ENCODE measurements at places on chromosomes 7 and 10.

DNA sequence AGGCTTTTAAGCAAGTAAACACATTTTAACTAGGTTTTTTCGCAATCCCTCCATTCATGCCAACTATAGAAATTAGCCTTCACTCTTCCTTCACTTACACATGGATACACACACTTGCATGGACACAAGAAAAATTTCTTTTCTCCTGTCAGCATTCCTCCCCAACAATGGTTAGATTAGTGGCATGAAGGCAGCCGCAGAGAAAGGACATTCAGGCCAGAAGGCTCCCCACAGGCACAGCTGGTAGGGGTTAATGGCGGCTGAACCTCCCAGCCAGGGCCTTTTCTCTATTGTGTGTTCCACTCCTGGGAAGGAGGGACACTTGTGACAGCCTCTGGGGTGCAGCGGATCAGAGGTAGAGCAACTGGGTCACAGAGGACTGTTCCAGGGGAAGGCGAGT, 255.0 kb upstream of the SP8 start:
- DNase-seq: no peak

DNA sequence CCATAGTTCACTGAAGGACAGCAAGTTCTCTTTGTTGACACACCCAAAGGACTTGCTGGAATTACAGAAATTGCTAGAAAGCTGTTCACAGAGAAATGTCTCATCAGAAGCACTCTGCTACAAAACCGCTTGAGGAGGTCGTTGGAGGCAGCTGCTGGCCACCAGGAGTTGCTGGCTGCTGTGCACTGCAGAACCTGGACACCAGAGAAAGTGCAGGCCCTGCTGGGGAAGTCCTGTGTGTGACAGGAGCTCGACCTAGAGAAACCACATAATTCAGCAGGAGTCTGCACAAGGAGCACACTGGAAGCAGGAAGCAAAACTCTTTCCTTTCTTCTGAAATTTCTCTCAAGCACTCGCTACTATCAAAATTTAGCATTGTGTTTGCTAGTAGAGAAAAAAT, 461.5 kb upstream of the GHITM start:
- DNase-seq: no peak

- no peak for DNase-seq
Measured at GRCh38 chr7:66748791-66749190, 8.3 kb downstream of the RABGEF1 start.

- no peak for DNase-seq
Measured at GRCh38 chr10:15182540-15183207, 14.2 kb upstream of the NMT2 start.

DNA sequence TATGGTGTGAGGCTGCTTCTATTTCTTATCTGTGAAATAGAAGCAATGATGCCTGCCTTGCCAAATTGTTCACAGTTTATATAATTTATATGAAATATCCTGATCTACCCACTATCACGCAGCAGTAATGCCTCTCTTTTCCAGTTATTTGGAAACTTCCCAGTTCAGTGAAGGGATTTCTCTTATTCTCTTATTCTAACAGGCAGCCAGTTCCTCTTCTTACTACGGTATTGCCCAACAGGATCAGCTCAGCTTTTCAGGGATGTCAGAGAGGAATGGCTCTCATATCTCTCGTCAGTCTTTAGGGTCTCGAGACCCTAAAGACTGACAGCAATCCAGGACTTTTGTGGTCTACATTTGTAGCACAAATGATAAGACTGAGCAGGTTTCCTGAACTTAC, 215.6 kb downstream of the CREB5 start:
- no peak for DNase-seq

- no peak for DNase-seq
Measured at GRCh38 chr10:114698271-114699061, 40.4 kb upstream of the ABLIM1 start.

GRCh38 chr10:58322835-58323209, 12.0 kb upstream of the UBE2D1 start:
- no peak for DNase-seq

DNA sequence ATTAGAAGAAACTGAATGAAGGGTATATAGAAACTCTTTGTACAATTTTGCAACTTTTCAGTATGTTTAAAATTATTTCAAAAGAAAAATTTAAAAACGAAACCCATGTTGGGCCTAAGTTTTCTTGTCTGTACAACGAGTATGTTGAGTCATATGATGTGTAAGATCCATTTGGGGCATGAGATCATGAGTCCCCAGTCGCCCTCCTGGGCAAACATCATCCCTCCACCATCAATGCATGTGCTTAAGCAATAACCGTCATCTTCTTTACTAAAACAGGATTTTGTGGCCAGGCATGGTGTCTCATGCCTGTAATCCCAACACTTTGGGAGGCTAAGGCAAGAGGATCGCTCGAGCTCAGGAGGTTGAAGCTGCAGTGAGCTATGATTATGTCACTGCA, 54.2 kb upstream of the CDCA7L start:
- DNase-seq: no peak

GRCh38 chr7:148982654-148983199, 45.6 kb downstream of the PDIA4 start:
- no peak for DNase-seq

DNA sequence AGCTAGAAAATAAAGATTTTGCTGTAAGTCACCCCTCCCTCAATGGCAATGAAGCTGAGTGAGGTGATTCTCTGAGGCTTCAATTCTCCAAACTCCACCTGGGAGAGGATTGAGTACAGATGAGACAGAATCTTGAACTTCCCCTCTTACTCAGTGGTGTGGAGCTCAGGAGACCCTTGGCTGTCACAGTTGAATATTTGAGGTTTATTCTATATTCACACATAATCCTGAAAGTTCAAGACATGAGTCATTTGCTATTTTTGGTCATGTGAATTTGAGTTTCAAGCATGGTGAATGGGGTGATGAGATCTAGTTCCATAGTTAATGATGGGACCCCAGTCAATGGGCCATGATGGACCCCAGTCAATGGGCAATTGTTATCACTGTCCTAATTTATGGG, 13.9 kb upstream of the TECTB start:
- DNase-seq: no peak

DNA sequence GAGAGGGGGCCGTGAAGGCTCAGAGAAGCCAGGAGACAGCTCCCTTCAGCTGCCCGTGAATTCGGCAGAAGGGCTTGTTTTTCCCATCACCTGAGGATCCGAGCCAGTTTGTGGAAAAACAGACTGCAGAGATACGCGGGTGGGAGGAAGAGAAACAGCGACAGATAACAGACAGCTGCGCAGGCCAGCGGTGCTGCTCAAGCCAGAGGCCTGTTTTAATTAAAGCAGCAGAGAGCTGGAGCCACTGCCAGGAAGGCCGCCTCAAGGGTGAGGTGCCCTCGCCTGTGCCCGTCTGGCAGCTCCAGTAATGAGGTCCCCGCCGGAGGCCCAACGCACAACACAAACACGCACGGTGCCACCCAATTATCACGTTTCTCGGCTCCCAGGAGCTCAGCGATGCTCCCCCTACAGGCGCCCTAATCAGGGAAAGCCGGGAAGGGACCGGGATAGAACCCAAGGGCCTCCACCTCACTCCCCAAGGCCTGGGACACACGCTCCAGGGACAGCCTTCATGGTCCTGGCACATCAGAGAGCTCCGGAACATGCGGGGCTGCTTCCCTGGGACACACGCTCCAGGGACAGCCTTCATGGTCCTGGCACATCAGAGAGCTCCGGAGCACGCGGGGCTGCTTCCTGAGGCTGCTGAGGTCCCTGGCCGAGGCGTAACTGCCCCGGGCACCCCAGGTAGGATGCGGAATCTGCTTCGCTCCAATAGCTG, 60.6 kb upstream of the DNAAF5 start:
- no peak for DNase-seq

DNA sequence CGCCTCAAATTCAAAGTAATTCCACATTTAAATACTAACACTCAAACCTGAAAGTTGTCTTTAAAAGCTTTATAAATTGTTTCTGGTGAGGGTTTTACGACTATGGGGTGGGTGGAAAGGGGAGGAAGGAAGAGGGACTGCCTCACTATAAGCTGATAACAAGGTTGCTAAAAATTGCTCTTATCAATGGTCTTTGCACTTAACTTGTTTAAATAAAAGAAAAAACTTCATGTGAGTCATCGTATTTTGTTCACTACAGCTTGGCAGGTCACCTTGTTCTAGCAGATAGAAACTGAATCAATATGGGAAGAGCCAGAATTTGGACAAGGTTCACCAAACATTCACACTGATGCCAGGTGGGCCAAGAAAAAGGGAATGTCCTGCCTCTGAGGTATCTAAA, 129.2 kb downstream of the TES start:
- DNase-seq: no peak

GRCh38 chr10:125149036-125149679, 11.2 kb downstream of the CTBP2 start:
- DNase-seq: no peak

DNA sequence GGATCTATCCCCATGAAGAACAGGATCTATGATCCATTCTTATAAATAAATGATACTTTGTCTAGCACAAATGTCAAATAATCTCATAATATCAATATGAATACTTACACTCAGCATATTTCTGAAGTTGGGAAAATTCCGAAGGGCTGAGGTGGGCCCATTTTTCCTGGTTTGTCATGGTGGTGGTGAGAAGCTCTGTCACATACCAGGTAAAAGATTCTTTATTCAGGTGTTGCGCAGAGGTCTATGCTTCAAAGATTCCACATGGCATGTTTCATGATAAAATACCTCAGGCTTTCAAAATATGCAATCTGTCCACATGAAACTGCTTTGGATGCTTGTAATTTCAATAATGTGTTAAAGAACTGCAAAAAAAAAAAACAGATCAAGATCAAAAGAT, 61.5 kb downstream of the DGKB start:
- no peak for DNase-seq

- DNase-seq: no peak
Measured at GRCh38 chr7:112701456-112701855, 88.7 kb downstream of the TMEM168 start.

DNA sequence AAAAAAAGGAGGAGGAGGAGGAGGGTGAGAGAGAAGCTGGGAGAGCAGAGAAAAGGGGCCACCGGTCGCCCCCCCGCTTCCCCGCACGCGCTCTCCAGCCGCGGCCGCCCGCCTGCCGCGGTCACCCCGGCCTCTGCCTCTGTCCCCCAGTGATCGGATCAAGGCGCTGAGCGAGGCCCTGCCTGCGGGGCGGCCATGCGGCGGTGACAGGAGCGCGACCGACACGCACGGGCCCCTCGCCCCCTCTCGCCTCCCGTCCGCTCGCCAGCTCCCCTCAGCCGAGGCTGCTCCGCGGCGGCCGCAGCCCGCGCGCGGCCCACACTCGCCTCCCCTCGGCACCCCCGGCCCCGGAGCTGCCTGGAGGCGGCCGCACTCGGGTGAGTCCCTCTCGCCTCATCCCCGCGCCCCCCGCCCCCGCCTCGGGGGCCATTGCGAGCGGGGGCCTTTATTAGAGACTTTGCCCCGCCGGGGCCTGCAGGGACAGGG, at the start of gene GTF2I:
GTF2I (plus strand) TSS at position 27 of the 486 bp plus-strand sequence. CDS start 31,411 bp downstream, outside the sequence.
- no peak for DNase-seq

GRCh38 chr10:10772411-10772810, 245.3 kb upstream of the CELF2 start:
- DNase-seq: no peak

DNA sequence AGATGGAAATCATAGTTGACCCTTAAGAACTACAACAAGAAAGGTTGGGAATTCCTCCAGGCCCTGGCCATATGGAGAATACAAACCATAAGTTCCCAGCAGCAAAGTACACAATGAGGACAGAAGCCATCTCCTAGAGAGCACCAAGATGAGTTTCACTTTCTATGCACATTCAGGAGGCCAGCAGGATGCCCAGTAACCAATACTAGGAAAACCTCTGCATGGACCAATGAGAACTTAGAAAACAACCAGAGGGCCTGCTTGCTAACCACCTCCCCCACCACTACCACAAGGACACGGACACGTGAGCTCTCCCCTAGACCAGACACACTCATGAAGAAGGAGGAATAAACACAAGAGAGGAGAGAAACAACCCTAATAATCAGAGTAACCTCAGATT, 56.3 kb downstream of the IFIT5 start:
- no peak for DNase-seq

DNA sequence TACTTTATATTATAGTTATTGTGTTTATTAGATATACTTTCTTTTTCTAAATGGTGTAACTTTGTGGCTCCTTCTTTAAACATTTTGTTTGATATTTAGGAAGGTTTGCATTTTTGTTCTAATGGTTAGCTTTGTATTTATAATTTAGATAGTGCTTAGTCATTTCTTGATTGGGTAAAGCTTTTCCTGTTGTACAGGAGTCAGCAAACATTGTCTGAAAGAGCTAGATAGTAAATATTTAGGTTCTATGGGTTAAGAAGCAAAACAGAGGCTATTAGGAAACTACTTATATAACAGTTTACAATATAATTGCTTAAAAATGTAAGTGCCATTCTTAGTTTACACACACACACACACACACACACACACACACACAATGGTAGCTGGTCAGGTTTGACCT, 70.6 kb upstream of the CCDC6 start:
- DNase-seq: no peak

DNA sequence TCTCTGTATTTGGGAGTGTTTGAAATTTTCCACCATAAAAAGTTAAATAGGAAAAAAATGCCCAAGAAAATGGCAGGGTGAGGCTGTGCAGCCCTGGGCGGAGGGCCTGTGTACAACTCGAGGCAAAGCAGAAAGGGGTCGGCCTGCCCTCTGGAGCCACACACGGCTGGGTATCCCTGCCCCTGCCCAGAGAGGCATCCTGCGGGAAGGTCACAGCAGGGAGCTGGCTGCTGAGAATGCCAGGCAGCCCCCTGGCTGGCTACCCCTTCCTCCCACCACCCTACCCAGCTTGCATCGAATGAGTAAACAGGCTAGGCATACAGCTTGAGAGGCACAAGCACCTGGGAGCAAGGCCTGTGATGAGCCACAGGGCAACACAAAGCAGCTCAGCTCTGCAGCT, 46.1 kb downstream of the CAMK2B start:
- DNase-seq: no peak

- no peak for DNase-seq
Measured at GRCh38 chr10:22690158-22690557, 24.2 kb downstream of the PIP4K2A start.

DNA sequence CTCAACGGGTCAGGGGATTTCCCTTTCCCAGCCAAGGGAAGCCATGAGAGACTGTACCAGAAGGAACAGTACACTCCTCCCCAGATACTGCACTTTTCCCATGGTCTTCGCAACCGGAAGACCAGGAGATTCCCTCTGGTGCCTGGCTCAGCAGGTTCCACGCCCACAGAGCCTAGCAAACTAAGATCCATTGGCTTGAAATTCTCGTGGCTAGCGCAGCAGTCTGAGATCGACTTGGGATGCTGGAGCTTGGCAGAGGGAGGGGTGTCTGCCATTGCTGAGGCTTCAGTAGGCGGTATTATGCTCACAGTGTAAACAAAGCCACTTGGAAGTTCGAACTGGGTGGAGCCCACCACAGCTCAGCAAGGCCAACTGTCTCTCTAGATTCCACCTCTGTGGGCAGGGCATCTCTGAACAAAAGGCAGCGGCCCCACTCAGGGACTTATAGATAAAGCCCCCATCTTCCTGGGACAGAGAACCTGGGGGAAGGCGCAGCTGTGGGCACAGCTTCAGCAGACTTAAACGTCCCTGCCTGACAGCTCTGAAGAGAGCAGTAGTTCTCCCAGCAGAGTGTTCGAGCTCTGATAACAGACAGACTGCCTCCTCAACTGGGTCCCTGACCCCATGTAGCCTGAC, 29.6 kb downstream of the SLC16A12 start:
- DNase-seq: no peak
